ENCODE measurements at places on chromosomes 5 and 9. TPM values are rescaled to one million over a fixed set of nuclear protein-coding genes. Genes with fewer than 3 reads are reported as not detected.

- H3K4me1 ChIP-seq = no peaks in the 10 kb centered on the region
- no peaks in the 10 kb centered on the region for H3K27me3 ChIP-seq
- no peak for DNase-seq
- no peaks in the 10 kb centered on the region for H3K36me3 ChIP-seq
Observed at GRCh38 chr9:7237473-7238246, 479.9 kb downstream of the KDM4C start.

DNA sequence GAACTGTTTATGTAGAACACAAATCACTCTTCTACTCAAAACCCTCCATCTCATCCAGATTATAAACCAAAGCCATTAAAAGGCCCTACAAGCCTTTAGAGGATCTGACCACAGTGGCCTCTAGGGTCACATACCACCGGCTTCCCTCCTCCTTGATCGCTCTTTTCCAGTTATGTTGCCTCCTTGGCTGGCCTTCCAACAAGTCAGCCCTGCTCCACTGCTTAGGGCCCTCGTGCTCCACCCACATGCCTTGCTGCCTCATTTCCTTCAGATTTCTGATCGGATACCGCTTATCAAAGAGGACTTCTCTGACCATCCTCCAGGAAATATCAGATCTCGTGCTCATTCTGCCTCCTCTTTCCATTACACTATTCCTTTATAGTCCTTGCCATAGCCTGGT lies 139.4 kb upstream of the RAI14 start:
- H3K27me3 ChIP-seq = no peaks in the 10 kb centered on the region
- H3K36me3 ChIP-seq = no peaks in the 10 kb centered on the region
- no peak for DNase-seq
- H3K4me3 ChIP-seq = no peak overlapping the region

- H3K27me3 ChIP-seq = no peaks in the 10 kb centered on the region
- H3K36me3 ChIP-seq = no peaks in the 10 kb centered on the region
- no peak overlapping the region for H3K27ac ChIP-seq
- no peaks in the 10 kb centered on the region for H3K4me1 ChIP-seq
- H3K4me3 ChIP-seq = no peak overlapping the region
Observed at GRCh38 chr5:33258553-33258952, 182.2 kb upstream of the TARS1 start.

Gene CCL21
- not detected for total RNA-seq

Data from CD4-positive, alpha-beta memory T cell (primary cell).